Activated CD4-positive, alpha-beta T cell treated with anti-CD3 and anti-CD28 coated beads, Interleukin-2, amount 10 ng/mL, durations not matched to agents 7 days and 5 days (primary cell): ENCODE measurements at places on chromosomes 3 and 15. TPM values are rescaled to one million over a fixed set of nuclear protein-coding genes. Genes with fewer than 3 reads are reported as not detected.

The PLCH1 gene
- total RNA-seq: 0.37 TPM

The ARGFX gene
- total RNA-seq: not detected

The HESX1 gene
- 0.42 TPM for total RNA-seq

The SYNPR gene
- not detected for total RNA-seq

The ATP13A4 gene
- total RNA-seq: 1.6 TPM

The PLSCR2 gene
- total RNA-seq: not detected

The EPHA3 gene
- not detected for total RNA-seq

The SLC12A1 gene
- not detected for total RNA-seq

DNA sequence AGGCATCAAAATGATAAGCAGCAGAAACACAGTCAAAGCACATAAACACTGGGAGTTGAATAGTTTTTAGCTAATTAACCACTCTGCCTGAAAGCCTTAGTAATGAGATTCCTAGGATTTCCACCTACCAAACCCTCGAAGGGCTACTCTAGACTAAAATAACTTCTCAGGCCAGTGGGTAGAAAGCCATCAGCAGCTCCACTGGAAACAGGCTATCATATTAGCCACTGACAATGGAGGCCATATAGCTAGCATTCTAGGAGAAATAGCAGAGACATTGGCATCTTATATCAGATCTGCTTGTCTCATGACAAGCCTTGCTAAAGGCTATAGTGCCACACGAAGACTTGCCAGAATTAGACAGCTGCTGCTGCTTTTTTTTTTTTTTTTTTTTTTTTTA is 4.5 kb upstream of the CAPN3 start:
- no peak overlapping the region for H3K4me3 ChIP-seq
- H3K27me3 ChIP-seq: no peaks in the 10 kb centered on the region
- no peak for DNase-seq
- peaks cover 20% of the 10 kb centered on the region for H3K36me3 ChIP-seq

DNA sequence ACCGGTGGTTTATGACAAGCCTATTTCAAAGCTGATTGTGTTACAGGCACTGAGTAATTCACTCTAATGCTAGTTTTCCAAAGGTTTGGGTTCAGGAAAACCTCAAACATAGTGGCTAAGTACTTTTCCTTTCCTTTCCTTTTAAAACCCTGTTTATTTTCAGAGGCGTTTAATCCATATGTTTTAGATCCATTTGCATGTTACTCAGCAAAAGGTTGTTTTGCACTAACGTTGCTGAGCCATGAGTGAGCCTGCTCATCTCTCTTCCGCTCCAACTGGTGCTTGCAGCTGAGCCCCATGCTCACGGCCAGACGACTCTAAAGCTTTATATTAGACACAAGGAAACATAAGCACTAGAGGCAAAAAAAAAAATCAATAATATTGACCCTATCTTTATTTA is 9.4 kb downstream of the CEMIP start:
- peaks cover 9% of the 10 kb centered on the region for H3K4me1 ChIP-seq
- H3K27me3 ChIP-seq: peaks cover 17% of the 10 kb centered on the region
- DNase-seq: no peak
- no peak overlapping the region for H3K4me3 ChIP-seq

- H3K27me3 ChIP-seq: peaks cover 5% of the 10 kb centered on the region
- no peaks in the 10 kb centered on the region for H3K36me3 ChIP-seq
- no peak overlapping the region for H3K4me3 ChIP-seq
- DNase-seq: no peak
- H3K27ac ChIP-seq: no peak overlapping the region
These were observed 1.7 kb downstream of the TM4SF19 start for GRCh38 chr3:196336319-196337145.

GRCh38 chr15:37079726-37080125 is 20.6 kb downstream of the MEIS2 start:
- no peaks in the 10 kb centered on the region for H3K4me1 ChIP-seq
- no peak overlapping the region for H3K4me3 ChIP-seq
- no peak for DNase-seq
- no peaks in the 10 kb centered on the region for H3K36me3 ChIP-seq
- H3K27me3 ChIP-seq: no peaks in the 10 kb centered on the region
- H3K27ac ChIP-seq: no peak overlapping the region

GRCh38 chr15:43958861-43959330 is 132.1 kb downstream of the WDR76 start:
- no peak overlapping the region for H3K27ac ChIP-seq
- no peak for DNase-seq
- H3K27me3 ChIP-seq: peaks cover 34% of the 10 kb centered on the region
- H3K36me3 ChIP-seq: no peaks in the 10 kb centered on the region
- no peaks in the 10 kb centered on the region for H3K4me1 ChIP-seq

GRCh38 chr15:66586155-66586976 is 20.6 kb upstream of the LCTL start:
- no peak for DNase-seq
- peaks cover 2% of the 10 kb centered on the region for H3K27me3 ChIP-seq
- no peak overlapping the region for H3K4me3 ChIP-seq
- no peaks in the 10 kb centered on the region for H3K36me3 ChIP-seq

- DNase-seq: no peak
- no peaks in the 10 kb centered on the region for H3K4me1 ChIP-seq
- no peaks in the 10 kb centered on the region for H3K27me3 ChIP-seq
- H3K36me3 ChIP-seq: no peaks in the 10 kb centered on the region
- no peak overlapping the region for H3K4me3 ChIP-seq
These were observed 129.6 kb downstream of the CTNNB1 start for GRCh38 chr3:41328926-41329325.

DNA sequence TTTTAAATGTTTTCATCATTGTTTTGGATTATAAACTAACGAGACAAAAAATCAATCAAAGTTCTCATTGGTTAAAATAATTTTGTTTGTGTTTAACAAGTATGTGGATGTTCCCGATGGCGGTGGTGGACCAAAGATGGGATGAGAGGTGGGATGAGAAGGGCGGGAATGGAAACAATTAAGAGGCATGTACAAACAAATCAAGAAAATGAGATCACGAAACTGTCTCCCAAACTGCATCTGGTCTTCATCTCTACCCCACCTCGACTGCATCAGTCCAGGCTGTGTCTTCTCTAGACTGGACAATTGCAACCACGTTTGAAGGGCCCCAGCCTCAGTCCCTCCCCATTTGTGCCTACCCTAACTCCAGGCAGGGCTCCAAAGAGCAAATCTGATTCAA is 56.1 kb downstream of the SLC12A8 start:
- peaks cover 37% of the 10 kb centered on the region for H3K27me3 ChIP-seq
- no peaks in the 10 kb centered on the region for H3K36me3 ChIP-seq
- DNase-seq: no peak
- H3K4me1 ChIP-seq: peaks cover 8% of the 10 kb centered on the region

GRCh38 chr3:195080125-195080524 is 190.8 kb downstream of the XXYLT1 start:
- no peak overlapping the region for H3K27ac ChIP-seq
- H3K27me3 ChIP-seq: no peaks in the 10 kb centered on the region
- H3K4me3 ChIP-seq: no peak overlapping the region
- no peaks in the 10 kb centered on the region for H3K36me3 ChIP-seq

GRCh38 chr3:152319256-152319655 is 50.5 kb downstream of the MBNL1 start:
- peak overlapping the region; percentile 65 for H3K27ac ChIP-seq
- peaks cover 60% of the 10 kb centered on the region for H3K36me3 ChIP-seq
- H3K4me1 ChIP-seq: peaks cover 75% of the 10 kb centered on the region
- no peaks in the 10 kb centered on the region for H3K27me3 ChIP-seq
- peak overlapping the region; percentile 1 for H3K4me3 ChIP-seq

DNA sequence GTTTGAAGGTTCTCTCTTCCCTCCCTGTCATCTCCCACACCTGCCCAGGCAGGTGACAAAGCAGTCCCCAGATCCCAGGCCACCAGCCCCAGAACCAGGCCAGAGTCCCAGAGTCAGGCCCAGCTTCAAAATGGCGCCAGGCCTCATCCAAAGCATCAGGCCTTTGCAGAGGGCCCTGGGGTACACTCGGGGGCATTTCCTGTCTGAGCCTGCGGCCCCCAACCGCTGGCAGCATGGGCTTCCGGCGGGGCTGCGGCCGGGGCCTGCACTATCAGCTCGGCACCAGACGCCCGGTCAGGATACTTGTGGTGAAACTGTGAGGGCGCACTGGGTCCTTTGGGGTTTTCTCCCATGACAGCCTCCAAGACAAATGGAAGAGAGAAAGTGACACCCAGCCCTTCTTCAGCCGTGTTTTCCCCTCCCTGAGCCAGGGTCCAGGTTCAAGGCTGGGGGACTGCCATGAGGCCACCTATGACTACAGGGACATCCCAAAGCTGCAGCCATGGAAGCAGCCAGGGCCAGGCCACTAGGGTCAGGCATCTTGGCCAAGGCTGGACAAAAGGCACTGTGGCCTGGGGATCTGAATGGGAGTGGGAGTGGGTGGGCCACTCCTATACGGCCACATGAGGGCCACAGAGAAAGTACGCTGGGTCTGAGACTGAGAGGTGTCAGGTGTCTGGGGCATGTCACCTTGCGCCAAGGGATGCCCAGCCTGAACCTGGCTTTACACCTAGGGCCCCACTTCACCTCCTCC is 33.9 kb downstream of the RPN1 start:
- DNase-seq: no peak
- H3K4me3 ChIP-seq: peak overlapping the region; percentile 83
- peaks cover 32% of the 10 kb centered on the region for H3K36me3 ChIP-seq
- H3K4me1 ChIP-seq: peaks cover 39% of the 10 kb centered on the region
- no peaks in the 10 kb centered on the region for H3K27me3 ChIP-seq
- peak overlapping the region; percentile 88 for H3K27ac ChIP-seq

GRCh38 chr3:52055537-52056351 is 627 bp downstream of the DUSP7 start:
- H3K4me1 ChIP-seq: peaks cover 41% of the 10 kb centered on the region
- DNase-seq: peak; percentile 49

GRCh38 chr3:141482245-141482922 is 4.4 kb upstream of the RASA2 start:
- no peak overlapping the region for H3K4me3 ChIP-seq
- peaks cover 29% of the 10 kb centered on the region for H3K4me1 ChIP-seq
- H3K27me3 ChIP-seq: peaks cover 14% of the 10 kb centered on the region
- H3K36me3 ChIP-seq: peaks cover 5% of the 10 kb centered on the region
- no peak for DNase-seq
